ENCODE measurements at places on chromosomes 11 and 22.

GRCh38 chr11:41660585-41660984 lies 201.1 kb upstream of the LRRC4C start:
- no peak for DNase-seq

- no peak for DNase-seq
Observed at GRCh38 chr11:7596975-7597391, 76.3 kb downstream of the CYB5R2 start.

DNA sequence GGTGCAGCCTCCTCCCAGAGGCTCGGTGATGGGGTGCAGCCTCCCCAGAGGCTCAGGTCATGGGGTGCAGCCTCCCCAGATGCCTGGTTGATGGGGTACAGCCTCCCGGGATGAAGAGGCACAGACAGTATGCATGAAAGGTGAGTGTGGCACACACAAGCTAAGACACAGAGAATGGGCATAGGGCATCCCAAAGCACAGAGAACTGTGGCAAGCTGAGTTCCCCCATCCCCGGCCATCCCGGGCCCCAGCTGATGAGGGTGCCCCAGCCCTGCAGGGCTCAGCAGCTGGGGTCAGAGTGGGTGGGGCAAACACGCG lies 4.8 kb upstream of the SYT8 start:
- DNase-seq = no peak

- DNase-seq = no peak
Observed at GRCh38 chr11:8023831-8024555, 36.9 kb downstream of the EIF3F start.

DNA sequence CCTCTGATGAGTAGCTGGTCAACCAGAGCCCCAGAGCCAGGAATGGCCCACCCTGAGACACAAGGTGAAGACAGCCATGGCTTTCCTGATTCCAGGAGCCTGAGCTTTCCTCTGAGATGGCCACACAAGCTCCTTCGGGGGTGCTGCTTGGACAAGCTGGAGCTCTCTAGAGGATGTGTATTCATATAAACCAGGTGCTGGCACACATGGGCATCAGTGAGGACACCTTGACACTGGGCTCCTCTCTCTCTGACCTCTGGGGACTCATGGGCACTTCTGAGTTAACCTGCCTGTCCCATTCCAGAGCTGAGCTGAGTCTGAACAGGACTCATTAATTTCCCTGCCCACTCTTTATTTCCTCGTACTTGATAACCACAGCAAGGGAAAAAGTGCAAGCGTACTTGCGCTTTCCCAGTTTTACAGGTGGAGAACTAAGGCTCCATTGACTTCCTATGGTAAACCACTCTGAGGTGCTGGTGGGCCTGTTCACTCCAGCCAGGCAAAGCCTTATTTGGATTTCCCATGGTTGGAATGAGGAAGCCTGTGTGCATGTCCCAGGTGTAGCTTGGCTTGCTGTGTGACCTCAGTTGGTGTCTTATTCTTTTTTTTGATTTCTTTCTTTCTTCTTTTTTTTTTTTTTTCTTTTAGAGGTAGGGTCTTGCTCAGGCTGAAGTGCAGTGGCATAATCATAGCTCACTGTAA lies 25.4 kb downstream of the INSC start:
- no peak for DNase-seq

Measured in stimulated activated CD8-positive, alpha-beta memory T cell treated with anti-CD3 and anti-CD28 coated beads, Interleukin-4, amount 100 ng/mL, for 1 hour (primary cell).